ENCODE measurements at places on chromosomes 7 and 10. TPM values are rescaled to one million over a fixed set of nuclear protein-coding genes. Genes with fewer than 3 reads are reported as not detected.

The POLL gene
- 30.9 TPM for polyA plus RNA-seq

The MOGAT3 gene
- not detected for polyA plus RNA-seq

The SLC29A4 gene
- polyA plus RNA-seq = 37.6 TPM

The FAS gene
- polyA plus RNA-seq = 6.2 TPM

The CNPY1 gene
- polyA plus RNA-seq = 0.40 TPM

The C1GALT1 gene
- 15.4 TPM for polyA plus RNA-seq
